ENCODE measurements at places on chromosomes 12 and 14.

DNA sequence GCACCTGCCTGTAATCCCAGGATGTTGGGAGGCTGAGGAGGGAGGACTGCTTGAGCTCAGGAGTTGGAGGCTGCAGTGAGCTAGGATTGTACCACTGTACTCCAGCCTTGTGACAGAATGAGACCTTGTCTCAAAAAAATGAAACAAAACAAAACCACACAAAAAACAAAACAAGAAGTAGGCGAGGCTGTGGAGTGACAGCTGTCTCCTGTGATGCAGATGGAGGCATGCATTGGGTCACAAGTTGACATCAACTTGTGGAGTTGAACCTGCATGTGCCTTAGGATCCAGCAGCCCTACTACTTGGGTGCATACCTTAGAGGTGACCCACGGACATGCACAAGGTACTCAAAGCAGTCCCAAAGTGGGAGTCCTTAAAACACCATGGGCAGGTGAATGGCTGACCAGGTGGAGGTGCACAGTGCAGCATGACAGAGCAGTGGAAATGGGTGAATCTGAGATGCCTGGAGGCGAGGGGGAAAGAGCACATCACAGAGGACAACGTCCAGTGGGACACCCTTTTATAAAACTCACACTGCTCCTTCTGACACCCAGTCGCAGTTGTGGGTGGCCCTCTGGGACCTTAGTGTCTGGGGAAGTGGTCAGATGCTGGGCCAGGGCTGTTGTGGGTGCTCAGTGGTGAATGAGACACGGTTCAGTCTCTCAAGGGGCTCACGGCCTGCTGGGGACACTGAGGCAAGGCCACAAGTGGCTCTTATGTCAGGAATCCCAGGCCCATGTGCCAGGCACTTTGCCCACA, 12.7 kb downstream of the PLBD2 start:
- no peak for DNase-seq

DNA sequence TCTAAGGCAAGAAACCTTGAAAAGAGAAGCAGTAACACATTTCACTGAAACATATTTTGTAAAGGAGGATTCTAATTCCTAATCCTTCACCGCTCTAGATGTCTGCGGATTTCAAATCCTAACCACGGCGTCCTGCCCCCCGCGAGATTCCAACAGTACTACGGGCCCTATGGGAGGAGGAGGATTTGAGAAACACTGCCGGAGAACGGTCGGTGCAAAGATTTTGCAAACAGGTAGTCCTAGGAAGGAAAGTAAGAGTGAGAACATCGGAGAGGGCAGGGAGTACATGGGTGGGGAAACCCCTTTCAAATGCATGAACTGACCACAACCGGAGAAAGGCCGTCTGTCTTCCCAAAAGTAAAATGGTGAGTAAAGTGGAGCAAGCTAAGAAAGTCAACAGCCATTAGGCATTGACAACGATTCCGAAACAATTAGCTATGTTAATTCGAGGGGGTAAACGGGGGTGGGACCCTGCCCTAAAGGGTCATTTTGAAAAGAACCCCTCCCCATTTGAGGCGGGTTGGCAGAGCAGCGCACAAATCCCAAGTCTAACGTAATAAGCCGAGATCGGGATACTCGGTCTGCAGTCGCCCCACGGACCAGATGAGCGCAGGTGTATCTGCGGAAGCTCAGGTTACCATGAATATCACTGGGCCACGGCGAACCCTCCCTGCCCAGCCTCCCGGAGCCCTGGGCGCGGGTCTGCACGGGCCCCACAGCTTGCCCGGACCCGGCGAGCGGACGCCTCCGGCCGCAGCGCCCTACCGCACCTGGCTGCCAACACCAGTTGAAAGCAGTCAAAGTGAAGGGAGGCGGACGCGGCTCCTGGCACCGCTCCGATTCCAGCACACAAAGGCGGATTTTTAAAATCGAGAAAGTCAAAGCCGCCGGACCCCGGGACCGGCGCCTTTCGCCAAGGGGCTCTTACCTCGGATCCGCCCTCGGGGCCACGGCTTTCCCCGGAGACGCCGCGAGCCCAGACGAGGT, 662 bp downstream of the EPS8 start:
- peak; percentile 52 for DNase-seq

DNA sequence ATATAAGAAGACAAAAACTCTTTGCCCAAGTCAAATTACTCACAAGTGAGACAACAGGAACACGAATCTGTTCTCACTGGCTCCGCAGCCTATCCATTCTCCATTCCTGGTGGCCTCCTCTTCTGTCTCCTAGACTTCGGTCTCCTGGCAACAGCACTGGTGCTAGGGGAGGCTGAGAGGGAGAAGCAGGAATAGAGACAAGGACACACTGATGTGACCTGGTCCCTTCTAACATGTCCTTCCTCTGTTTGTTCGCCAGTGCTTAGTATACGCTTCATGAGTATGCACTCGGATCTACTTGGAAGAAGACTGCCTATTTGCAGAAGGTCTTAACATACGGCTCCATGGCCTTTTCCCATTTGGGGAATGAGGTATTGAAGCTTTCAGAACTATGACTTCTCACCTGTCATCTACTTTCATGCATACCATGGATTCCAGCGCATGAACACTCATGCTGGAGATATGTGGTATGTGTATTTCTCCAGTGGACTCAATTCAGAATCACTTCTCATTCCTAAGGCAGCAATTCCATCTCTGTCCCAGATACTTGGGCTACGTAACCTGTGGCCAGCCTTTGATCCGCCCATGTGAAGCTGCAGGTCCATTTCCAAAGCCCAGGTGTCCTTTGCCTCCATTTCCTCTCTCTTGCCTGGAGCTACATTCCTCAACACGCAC, 33.9 kb downstream of the BHLHE41 start:
- DNase-seq: peak; percentile 26

GRCh38 chr12:9797722-9798619, 29.3 kb upstream of the KLRF1 start:
- DNase-seq: peak; percentile 36

GRCh38 chr12:24172031-24172772, 222.7 kb upstream of the SOX5 start:
- DNase-seq: no peak

DNA sequence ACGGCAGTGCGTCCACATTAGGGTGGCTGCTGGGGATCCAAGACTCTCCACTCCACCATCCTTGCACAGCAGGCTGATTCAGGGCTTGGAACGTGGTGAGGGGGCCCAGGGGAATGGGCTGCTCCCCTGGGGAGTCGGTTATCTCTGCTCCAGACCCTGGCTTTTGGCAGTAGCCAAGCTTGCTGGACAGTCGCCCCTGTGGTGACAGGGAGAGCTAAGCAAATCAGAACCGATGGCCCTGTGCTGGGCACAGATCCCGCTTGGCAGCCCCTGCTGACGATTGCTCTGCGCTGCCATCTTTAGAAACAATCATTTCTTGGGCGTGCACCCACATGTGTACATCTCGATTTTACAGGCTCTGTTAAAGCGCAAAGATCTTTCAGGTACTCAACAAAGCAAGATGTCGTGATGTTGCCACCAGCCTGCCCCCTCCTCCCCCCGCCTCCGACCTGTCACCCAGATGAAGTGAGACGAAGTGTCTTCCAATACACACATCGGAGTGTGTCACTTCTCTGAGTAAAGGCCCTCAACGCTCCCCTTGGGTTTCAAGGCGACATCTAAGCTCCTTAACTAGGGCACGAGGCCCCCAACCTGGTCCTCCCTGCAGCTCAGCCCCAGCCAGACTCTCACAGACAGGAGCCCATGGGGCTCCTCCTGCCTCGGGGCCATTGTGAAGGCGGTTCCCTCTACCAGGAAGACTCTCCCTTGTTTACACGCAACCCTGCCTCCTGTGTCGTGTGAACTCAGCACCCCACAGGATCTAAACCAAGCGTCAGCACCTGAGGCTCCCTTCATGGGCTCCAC, 55.6 kb downstream of the PITPNM2 start:
- DNase-seq: no peak
